NCI-H1048 (cell line): ENCODE measurements at places on chromosomes 16 and 17.

DNA sequence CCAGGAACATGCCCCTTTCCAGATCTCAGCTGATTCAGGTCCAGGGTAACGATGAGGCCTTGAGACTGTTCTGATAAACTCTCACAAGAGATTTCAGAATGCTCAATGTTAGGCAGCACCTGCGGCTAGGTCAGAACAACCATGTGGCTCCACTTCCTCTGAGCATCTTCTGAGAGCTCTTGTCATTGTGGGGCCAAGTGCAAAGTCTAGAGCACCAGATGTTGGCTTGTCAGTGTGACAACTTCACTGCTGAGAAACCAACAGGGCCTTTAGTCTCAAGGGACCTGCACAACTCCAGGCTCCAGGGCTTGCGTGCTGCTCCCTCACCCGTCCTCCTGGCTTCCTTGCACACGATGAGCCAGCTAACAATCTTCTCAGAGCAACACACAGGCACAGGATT lies 29.0 kb downstream of the FCSK start:
- DNase-seq, result no peak

DNA sequence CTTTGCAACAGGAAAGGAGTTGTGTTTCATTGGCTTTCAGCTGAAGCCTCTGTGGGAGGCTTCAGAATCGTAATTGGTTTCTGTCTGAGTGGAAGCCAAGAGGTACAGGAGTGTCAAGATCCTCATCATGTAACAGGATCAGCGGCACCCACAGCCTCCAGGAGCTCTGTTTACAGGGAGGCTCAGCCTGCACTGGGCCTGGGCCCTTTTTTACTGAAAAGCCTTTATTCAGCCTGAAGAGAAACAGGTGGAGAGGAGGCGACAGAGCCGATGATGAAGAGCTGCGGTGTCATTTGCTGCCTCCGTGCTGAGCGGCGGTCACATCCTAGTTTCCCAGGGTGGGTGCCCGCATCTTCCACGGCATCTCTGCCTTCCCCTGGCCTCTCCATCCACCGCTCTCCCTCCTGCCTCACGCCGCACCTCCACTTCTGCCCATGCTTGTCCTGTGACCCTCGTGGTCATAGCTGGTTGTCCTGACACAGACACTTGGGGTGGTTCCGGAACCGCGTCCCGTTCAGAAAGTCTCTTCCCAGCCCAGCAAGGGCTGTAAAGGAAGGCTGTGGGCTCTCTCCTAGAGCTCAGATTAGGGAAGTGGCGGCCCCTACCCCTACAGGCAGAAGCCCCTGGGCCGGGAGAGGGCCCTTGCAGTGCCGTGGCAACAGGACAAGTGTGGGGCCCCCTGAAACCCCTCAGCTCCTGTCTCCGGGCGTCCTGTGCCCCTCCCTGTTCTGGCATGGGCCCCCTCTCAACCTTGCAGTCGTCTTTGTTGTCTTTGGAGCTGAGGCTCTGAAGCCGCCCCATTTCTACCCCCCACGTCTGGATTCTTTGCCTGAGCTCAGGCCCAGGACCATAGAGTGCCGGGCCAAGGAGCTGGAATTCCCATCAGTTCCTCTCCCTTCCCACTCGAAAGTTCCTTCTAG lies 53.9 kb upstream of the CHMP6 start:
- DNase-seq, result no peak

- no peak for DNase-seq
Measured at GRCh38 chr17:17931159-17931558, 41.0 kb downstream of the TOM1L2 start.

GRCh38 chr17:43583332-43583731 lies 37.2 kb upstream of the ETV4 start:
- no peak for DNase-seq

DNA sequence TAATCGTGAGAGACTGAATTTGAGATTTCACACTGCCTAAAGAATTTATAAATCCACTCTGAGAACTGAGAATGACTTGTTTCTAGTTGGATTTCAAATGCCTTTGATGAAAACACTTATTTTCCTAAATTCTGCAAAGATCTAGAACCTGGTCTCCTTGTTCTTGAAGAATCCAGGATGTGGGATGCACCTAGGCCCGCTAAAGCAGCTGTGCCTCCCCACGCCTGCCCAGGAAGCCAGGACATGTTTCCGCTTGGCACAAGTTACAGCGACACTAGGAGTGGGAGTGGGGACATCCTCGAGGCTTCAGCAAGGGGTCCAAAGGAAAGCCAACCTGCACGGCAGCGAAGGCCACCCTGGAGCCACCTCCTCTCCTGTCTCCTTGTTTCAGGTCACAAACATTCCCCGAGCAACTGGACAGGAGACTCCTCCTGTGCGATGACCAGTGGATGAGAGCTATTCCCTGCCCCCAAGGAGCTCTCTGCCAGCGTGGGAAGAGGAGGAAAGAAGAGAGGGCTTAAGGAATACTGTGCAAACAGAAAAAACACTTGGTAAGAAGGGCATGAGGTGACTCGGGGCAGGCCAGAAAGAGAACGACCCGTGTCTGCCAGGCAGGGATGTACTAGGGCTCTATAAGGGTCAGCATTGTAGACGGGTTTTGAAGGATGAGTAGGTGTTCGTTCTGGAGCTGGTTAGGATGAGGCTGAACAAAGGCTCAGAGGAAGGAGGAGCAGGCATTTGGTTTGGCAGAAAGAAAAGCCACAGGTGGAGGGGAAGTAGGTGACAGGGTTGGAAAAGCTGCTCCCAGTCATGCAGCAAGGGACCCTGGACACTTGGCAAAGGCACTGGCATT lies 11.1 kb downstream of the VAC14 start:
- no peak for DNase-seq

DNA sequence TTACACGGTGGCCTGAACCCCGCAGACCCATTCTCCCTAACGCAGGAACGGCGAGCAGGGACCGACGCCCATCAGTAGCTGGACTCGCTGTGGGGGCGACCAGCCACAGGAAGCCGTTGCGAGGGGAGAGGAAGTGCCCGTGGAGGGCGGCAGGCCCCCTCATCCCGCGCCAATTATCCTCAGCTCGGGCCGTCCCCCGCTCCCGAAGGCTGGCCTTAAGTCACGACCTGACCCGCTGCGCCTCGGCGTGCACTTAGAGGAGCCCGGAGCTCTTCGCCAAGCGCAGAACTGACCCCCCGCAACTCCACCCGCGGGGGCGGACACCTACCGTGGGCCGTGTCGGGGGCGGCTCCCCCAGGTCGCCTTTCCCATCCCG lies 401 bp downstream of the ARL16 start:
- no peak for DNase-seq

- no peak for DNase-seq
Measured at GRCh38 chr17:8961829-8962228, 3.7 kb downstream of the PIK3R5 start.

- no peak for DNase-seq
Measured at GRCh38 chr17:48003417-48004151, 32.7 kb downstream of the CDK5RAP3 start.

GRCh38 chr17:80848449-80849102 lies 143.1 kb upstream of the CHMP6 start:
- no peak for DNase-seq

DNA sequence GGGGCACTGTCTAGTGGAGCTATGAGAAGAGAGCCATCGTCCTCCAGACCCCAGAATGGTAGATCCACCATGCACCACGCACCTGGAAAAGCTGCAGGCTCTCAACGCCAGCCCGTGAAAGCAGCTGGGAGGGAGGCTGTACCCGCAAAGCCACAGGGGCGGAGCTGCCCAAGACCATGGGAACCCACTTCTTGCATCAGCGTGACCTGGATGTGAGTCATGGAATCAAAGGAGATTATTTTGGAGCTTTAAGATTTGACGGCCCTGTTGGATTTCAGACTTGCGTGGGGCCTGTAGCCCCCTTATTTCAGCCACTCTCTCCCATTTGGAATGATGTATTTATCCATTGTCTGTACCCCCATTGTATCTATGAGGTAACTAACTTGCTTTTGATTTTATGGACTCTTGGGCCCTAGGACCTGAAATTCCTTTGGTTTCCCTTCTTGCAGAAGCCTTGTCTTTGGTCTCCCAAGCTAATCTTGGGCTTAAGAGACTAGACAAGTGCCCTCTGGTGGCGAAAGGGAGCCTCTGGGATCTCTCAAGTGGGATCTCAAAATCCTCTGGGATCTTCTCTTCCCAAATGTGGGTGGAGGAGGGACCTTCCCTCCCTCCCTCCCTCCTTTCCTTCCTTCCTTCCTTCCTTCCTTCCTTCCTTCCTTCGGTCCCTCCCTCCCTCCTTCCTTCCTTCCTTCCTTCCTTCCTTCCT lies 58.2 kb upstream of the HAPSTR1 start:
- no peak for DNase-seq

DNA sequence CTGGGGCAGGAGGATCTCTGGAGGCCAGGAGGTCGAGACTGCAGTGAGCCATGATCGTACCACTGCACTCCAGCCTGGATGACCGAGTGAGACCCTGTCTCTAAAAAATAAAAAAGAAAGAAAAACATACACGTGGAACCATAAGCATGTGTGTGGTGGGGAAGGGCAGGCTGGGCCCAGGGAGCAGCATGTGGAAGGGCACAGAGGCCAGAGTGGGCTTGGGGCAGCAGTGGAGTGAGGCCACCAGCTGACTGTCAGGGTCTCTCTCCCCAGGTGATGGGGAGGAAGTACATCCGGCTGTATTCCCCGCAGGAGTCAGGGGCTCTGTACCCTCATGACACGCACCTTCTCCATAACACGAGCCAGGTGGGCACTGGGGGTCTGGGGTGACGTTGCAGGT lies 16.8 kb downstream of the KDM8 start:
- no peak for DNase-seq

DNA sequence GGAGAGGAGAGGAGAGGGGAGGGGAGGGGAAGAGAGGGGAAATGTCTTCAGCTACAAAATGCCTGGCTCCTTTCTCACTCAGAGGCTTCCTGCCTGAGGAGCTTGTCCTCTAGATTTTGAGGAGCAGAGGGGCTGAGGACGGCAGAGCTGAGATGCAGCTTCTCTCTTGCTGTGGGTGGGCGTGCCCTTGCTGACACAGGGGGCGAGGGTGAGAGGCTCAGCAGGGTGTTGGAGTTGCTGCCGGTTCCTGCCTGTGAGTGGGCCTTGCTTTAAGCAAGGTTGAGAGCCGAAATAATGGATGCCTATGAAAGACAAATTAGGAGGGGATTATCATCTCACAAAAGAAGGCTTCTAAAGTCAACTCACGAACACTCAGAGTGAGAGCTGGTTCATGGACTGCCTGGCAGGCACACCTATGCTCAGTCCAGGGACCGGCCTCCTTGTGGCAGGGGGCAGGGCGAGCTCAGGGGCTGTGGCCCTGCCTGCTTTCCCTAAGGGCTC lies 215.6 kb downstream of the MSI2 start:
- no peak for DNase-seq

GRCh38 chr17:78689029-78689428 lies 93.0 kb downstream of the CYTH1 start:
- DNase-seq, result no peak

DNA sequence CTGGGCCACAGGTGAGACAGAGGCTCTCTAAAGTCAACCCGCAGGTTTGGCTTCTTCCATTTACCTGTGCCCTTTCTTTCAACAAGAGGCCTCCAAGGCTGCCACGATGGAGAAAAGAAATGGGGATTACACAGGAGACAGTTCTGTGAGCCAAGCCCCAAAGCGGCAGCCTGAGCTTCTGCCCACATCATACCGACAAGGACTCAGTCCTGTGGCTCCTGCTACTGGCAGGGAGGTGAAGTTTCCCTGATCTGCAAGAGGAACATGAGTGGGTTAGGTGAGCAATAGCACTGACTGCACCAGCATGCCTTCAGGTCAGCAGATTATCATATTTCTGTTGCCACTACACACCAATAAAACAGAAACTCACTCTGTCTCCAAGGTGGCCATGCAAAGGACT lies 800.0 kb downstream of the KCNJ18 start:
- no peak for DNase-seq
